ENCODE measurements at places on chromosomes 2 and 18.
A peak's percentile ranks its signal among the peaks of the same experiment; 100 is the strongest.

- DNase-seq, result no peak
Measured at GRCh38 chr2:232900811-232901735, 31.0 kb downstream of the SNORC start.

DNA sequence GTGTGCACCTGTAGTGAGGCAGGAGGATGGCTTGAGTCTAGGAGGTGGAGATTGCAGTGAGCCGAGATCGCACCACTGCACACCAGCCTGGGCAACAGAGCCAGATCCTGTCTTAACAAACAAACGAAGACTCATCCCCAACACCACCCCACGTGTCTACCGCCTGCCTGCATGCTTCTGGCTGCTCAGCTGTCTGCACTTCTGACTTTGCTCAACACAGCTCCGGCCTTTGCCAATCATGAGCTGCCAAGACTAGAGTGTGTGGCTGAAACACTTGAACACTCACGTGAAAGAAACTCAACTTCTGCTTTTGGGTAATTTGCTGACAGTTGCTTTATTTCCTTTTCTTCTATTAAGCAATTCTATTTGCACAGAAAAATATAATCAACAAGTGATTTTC is 32.1 kb upstream of the SP3 start:
- peak; percentile 39 for DNase-seq

GRCh38 chr18:63924551-63924950 is 16.8 kb downstream of the SERPINB10 start:
- DNase-seq, result no peak

- DNase-seq, result no peak
Measured at GRCh38 chr18:46591783-46592391, 65.1 kb downstream of the LOXHD1 start.

DNA sequence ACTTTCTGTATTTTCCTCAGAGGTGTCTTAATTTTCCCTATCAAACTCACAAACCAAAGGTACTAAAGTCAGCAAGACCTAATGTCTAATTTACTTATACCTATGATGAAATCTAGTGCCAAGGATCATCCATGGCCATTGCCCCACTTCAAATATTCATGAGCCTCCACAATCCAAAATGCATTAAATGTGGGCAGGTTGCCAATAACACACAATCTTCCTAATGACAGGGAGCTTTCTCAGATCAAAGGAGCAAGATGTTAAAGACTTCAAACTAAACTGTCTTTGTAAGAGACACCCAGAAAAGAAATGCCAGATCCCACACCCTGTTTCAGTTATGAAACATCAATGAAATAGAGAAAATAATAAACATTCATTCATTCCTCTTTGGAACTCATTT is 143.2 kb downstream of the TMEFF2 start:
- DNase-seq, result no peak
